ENCODE measurements at places on chromosomes 16 and 17.

DNA sequence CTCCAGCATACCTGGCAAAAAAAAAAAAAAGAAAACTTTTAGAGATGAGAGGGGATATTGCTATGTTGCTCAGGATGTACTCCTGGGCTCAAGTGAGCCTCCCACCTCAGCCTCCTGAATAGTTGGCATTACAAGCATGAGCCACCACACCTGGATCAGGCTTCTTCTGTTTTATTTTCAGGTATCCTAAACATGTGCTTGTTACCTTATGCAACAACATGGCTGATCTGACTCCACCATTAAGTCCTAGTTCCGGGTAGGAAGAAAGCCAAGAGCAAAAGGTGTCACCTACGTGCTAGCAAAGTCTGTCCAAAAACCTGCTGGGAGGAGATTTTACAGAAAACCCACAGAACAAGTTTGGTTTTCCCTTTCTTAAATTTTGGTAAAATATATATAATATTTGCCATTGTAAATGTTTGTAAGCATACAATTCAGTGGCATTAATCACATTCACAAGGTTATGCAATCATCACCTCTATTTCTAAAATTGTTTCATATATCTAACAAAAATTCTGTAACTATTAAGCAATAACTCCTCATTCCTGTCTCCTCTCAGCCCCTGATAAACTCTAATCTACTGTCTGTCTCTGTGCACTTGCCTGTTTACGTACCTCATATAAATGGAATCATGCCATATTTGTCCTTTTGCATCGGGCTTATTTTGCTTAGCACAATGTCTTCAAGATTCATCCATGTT, 9.1 kb upstream of the CACNG3 start:
- no peaks in the 10 kb centered on the region for H3K36me3 ChIP-seq
- no peak overlapping the region for H3K4me3 ChIP-seq
- no peak for DNase-seq
- H3K27me3 ChIP-seq, result no peaks in the 10 kb centered on the region

DNA sequence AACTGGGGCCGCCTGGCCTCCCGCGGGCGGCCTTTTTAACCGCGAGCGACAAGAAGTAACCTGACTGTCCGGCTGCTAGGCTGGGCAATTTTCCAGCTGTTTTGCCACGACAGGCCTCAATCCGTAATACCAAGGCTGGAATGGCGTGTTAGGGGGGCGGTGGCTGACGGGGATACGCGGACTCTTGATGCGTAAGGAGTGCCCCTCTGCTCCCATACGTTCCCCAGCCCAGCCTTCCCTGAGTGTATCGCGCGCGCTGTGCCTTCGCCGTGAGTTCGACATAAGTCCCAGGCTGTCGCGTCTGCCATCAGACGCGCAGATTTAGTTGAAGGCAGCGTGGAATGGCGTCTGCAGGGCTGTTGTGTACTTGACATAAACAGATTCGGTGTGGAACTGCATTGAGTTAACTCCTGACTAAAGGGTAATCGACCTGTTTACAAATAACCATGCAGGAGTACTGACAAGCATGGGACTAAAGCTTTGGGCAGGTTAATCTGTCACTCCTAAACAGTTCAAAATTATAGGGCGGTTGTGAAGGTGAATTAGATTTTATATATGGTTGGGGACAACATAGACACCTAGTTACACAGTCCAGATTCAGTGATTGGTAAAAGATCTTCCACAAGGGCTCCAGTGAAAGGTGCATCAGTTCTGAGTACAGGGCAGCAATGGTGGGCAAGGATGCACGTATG, 16.6 kb upstream of the ERN1 start:
- DNase-seq, result peak; percentile 60
- peak overlapping the region; percentile 80 for H3K4me3 ChIP-seq
- peak overlapping the region; percentile 98 for H3K27ac ChIP-seq
- peaks cover 21% of the 10 kb centered on the region for H3K36me3 ChIP-seq
- H3K4me1 ChIP-seq, result peaks cover 47% of the 10 kb centered on the region
- H3K27me3 ChIP-seq, result no peaks in the 10 kb centered on the region

DNA sequence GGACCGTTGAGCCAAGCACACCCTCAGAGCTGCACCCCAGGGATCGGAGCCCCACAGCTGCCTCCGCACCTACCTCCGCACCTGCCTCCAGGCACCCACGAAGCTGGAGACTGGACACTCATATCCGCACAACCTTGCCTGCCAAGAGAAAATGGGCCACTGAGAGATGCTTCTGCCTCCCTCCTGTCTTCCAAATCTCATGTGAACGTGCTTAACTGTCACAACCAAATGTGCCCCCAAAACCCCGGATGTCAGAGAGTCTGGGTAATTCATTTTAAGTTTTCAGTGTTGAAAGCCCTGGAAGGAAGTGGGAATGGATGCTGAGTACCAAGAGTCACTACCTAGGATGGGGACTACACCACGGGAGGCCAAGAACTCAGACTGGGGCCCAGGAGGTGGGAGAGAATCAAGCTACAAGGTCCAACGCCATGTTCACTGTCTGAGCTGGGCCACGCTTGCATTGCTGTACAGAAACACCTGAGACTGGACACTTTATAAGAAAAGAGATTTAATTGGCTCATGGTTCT, 49.5 kb upstream of the MEAK7 start:
- peaks cover 30% of the 10 kb centered on the region for H3K27me3 ChIP-seq
- no peaks in the 10 kb centered on the region for H3K4me1 ChIP-seq
- DNase-seq, result no peak
- no peak overlapping the region for H3K27ac ChIP-seq

DNA sequence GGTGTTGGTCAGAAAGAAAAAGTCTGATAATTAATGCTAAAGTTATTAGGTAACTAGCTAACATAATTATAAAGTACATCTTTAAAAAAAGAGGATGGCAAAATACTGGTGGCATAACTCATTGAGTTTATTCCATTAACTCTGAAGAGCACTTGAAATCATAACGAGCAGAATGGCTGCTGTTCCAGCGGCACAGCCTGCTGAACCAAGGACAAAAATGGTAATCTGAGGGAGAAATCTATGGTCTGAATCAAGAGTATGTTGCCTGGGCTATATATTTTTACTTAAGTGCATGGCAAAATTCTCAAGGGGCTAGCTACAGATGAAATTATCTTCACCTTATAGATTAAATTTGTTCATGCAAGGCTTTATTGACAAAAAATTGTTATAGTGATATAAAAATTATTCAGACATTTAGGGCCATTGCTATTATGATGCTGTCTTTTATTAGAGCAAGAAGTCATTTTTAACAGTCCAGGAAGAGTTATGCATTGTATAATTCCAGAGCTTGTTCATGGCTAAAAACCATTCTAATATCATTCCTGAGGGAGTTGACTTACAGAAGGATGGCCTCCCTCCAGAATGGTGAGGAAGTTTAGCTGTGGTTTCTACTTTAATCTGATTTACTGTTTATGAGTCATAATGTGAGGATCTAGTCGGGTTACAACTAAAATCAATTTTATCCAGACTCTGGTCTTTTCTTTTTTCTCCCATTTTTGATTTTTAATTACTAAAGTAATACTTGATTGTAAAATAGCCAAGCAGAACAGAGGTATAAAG, 41.4 kb upstream of the ANKFN1 start:
- no peak for DNase-seq
- H3K27ac ChIP-seq, result no peak overlapping the region
- no peak overlapping the region for H3K4me3 ChIP-seq
- H3K36me3 ChIP-seq, result no peaks in the 10 kb centered on the region
- H3K4me1 ChIP-seq, result no peaks in the 10 kb centered on the region
- no peaks in the 10 kb centered on the region for H3K27me3 ChIP-seq

GRCh38 chr16:65212240-65212639, 90.4 kb upstream of the CDH11 start:
- no peaks in the 10 kb centered on the region for H3K4me1 ChIP-seq
- no peak overlapping the region for H3K27ac ChIP-seq
- H3K4me3 ChIP-seq, result no peak overlapping the region
- no peak for DNase-seq
- H3K36me3 ChIP-seq, result no peaks in the 10 kb centered on the region
- no peaks in the 10 kb centered on the region for H3K27me3 ChIP-seq

DNA sequence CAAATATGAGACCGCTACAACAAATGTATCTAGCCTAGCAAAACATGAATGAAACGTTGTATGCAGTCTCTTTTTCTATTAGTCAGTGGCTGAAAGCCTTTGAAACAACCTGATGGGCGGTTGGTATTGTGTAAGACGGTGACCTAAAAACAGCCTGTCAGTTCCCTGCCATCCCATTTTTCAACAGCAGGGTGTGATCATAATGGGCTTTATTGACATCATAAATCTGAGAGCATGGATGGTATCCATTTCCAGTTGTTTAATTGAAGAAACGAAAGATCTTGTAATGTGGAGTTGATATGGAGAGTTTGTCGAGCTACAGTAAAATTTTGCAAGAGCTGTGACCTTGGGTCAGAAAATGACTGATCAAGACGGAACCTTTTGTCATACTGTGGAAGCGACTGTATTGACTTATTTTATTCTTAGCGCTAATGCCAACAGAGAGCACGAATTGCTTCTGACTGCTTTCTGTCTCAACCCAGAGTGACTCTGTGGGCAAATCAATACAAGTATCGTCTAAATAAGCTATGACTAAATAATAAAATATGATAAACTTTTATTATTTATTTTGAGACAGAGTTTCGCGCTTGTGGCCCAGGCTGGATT, 12.3 kb upstream of the MEIOB start:
- DNase-seq, result no peak
- peaks cover 65% of the 10 kb centered on the region for H3K27me3 ChIP-seq
- H3K4me1 ChIP-seq, result no peaks in the 10 kb centered on the region
- no peak overlapping the region for H3K27ac ChIP-seq
- H3K36me3 ChIP-seq, result no peaks in the 10 kb centered on the region
- H3K4me3 ChIP-seq, result no peak overlapping the region

DNA sequence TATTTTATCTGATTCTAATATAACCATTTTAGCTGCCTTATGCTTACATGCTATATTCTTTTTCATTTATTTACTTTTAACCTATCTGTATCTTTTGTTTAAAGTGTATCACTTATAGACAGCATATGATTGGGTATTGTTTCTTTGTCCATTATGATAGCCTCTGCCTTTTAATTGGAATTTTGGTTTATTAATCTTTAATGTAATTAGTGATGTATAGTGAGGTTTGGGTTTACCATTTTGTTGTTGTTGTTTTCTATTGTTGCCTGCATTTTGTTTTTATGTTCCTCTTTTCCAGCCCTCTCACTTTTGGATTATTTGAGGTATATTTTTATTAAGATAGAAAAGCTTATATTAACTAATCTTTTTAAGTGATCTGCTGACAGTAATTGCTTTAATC, 59.4 kb downstream of the NLK start:
- no peak overlapping the region for H3K27ac ChIP-seq
- no peaks in the 10 kb centered on the region for H3K27me3 ChIP-seq
- DNase-seq, result no peak

DNA sequence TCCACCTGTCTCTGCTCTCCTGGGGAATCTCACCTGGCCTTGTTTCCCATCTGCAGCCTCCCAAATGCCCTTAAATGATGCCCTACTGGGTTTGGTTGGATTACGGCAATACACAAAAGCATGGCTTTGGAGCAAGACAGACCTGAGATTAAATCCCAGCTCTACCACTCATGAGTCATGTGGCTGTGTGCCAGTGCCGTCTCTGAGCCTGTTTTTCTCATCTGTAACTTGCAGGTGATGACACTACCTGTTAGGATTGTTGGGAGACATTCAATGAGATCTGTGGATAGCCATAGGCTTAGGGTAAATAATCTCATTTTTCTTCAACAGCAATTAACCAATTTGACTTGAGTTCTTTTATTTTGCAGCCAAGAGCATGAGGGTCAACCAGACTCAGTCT, 240.3 kb downstream of the MAF start:
- no peak for DNase-seq
- no peak overlapping the region for H3K4me3 ChIP-seq
- H3K27ac ChIP-seq, result no peak overlapping the region
- no peaks in the 10 kb centered on the region for H3K4me1 ChIP-seq
- H3K36me3 ChIP-seq, result no peaks in the 10 kb centered on the region

DNA sequence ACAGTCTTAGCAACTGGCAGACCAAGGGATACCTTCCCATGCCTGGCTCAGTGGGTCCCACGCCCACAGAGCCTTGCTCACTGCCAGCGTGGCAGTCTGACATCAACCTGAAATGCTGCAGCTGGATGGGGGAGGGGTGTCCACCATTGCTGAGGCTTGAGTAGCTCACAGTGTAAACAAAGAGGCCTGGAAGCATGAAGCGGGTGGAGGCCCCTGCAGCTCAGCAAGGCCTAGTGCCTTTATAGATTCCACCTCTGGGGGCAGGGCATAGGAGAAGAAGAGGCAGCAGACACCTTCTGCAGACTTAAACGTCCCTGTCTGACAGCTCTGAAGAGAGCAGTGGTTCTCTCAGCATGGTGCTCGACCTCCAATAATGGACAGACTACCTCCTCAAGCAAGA, 263.2 kb downstream of the KIF2B start:
- H3K36me3 ChIP-seq, result no peaks in the 10 kb centered on the region
- no peaks in the 10 kb centered on the region for H3K4me1 ChIP-seq
- no peak for DNase-seq
- H3K27me3 ChIP-seq, result no peaks in the 10 kb centered on the region
- no peak overlapping the region for H3K27ac ChIP-seq

GRCh38 chr17:61411011-61411260, 11.3 kb downstream of the TBX2 start:
- H3K27ac ChIP-seq, result peak overlapping the region; percentile 82
- H3K27me3 ChIP-seq, result peaks cover 33% of the 10 kb centered on the region
- no peak for DNase-seq
- peaks cover 52% of the 10 kb centered on the region for H3K4me1 ChIP-seq
- H3K4me3 ChIP-seq, result peak overlapping the region; percentile 2
- H3K36me3 ChIP-seq, result no peaks in the 10 kb centered on the region

- H3K4me3 ChIP-seq, result no peak overlapping the region
- H3K4me1 ChIP-seq, result no peaks in the 10 kb centered on the region
- no peaks in the 10 kb centered on the region for H3K27me3 ChIP-seq
- DNase-seq, result no peak
These were observed 10.5 kb downstream of the COQ7 start for GRCh38 chr16:19077879-19078278.

DNA sequence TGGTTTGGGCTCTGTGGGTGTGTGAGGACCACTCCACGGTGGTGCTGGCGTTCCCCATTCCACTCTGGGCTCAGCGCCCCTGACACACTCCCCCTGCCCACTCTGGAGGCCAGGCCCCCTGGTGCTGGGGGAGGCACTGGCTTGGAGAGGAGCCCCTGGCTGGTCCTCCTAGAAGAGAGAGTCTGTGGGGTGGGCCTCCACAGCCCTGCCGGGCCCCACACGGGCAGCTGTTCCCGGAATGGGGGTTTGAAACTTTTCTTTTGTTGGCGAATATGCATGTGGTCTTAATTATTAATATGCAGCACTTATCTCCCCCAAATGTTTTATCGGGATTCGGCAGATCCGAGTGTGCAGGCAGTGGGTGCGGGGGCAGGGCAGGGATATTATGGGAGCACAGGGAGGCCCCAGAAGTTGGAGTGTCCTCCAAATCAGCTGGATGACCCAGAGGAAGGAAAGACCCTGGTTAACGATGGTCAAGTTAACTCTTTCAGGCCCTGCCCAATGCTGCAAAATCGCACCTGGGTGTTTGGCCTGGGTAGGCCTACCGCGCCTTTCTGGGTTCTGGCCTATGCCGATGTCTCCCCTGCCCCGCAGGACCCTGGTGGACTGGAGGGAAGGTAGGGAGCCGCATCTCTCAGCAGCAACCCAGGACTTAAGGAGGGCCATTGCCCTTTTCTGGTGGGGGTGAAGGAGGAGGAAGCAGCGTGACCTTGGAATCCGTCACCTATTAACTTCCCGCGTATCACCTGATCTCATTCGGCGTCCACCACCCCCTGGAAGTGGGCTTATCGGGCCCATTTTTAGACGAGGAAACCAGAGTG, 36.0 kb downstream of the TMEM235 start:
- no peaks in the 10 kb centered on the region for H3K36me3 ChIP-seq
- peaks cover 20% of the 10 kb centered on the region for H3K4me1 ChIP-seq
